T-cell (primary cell): ENCODE measurements at places on chromosomes 2 and 18.

- no peak for DNase-seq
Observed at GRCh38 chr2:176159663-176160250, 2.6 kb downstream of the HOXD3 start.

GRCh38 chr18:79553154-79553553, 126.4 kb upstream of the CTDP1 start:
- no peak for DNase-seq

DNA sequence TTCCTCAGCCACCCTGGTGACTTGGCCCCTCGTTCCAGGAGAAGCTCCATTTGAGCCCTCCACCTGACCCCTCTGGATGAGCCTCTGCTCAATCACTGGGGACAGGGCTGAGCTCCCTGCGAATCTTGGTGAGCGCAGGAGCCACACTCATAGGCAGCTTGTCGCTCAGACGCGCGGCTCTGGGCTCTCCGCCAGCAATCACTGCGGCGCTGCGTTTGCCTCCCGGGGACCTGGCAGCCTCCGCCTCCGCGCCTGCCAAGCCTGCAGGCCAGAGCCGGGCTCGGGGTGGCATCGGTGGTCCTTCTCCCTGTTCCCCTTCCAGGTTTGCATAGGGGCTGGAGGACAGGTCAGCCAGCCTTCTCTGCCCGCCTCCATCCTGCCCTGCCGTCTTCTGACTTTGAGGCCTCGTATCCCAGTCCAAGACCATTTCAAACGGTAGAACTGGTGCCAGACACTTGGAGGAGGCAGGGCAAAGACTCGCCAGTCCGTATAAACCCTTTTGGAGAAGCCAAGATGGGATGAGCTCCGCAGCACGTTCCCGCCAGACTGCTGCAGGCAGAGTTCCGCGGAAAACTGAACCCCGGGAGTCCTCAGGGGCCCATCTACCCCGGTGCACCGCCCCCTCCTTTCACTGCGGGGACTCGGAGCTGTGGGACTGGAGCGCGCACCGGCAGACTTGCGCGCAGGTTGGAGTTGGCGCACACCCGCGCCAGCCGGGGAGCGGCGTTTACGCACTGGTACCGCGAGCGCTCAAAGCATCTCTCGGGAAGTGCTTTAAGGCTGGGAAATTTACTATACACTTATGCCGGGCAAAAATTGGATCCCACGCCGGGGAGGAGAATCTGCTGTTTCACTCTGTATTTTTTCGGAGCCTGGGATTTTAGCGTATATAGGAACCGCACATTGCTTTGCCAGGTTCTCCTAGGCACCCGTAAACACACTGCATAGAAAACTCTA, 1.1 kb upstream of the TACR1 start:
- no peak for DNase-seq

GRCh38 chr2:39706312-39706711, 40.6 kb downstream of the TMEM178A start:
- DNase-seq = no peak

- DNase-seq = peak; percentile 19
Observed at GRCh38 chr2:86221066-86221684, 21.9 kb downstream of the MRPL35 start.

DNA sequence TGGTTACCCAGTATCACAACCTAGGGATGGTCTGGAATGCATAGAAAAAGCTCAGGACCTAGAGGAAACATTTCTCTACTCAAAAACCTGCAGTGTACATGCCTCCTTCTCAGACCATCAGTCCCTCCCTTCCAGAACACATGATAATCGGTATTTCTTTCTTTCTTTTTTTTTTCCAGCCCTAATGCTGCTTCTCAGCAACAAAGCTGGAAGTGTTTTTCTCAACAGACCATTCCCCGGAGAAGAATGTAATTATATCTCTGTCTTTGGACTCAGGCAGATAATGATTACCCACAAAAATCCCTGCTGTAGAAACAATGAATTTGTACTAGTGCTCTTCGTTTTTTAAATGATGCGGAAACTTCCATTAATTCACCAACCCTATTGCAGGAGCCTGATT, 44.1 kb upstream of the NDUFV2 start:
- DNase-seq = no peak

GRCh38 chr2:147374423-147374811, 470.4 kb upstream of the ACVR2A start:
- no peak for DNase-seq

- DNase-seq = no peak
Observed at GRCh38 chr18:57294547-57294946, 57.8 kb upstream of the ST8SIA3 start.

- no peak for DNase-seq
Observed at GRCh38 chr2:60679036-60679780, 76.9 kb upstream of the PAPOLG start.

DNA sequence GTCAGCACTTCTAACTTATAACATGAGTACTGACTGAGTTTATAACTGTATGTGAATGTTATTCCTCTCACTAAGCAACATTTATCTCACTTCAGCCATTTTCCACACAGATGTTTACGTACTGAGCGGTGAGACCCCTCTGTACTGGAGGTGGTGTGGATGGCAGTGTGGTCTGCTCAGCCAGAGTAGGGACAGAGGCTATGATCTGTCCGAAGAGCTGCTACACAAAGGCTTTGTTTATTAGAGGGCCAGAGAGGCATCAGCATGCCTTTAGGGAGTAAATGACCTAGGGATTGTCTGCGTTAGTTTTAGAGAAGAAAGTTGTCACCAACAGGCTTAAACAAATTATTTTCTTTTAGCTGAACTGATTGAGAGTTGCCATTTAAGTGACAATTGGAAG, 23.2 kb upstream of the TACR1 start:
- DNase-seq = no peak

GRCh38 chr2:168825126-168825525, 22.7 kb downstream of the NOSTRIN start:
- no peak for DNase-seq

GRCh38 chr2:178306352-178307073, 112.2 kb downstream of the OSBPL6 start:
- DNase-seq = peak; percentile 1

DNA sequence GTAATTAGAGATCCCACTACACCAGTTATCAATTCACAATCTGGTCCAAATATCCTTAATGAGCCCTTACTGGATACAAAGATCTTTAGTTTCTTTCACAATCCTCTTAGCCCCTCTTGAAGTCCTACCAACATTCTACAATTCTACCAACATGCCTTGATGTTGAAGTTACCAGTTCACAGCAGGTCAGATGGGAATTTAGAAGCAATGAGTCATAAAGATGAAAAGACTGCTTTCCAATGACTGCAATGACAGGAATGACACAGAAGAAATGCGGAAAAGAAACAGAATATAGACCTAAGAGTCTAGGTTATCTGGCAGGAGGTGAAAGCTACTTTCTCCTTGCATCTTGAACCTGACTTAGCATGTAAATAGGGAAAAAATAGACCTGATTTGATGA, 24.5 kb downstream of the RTTN start:
- DNase-seq = no peak

DNA sequence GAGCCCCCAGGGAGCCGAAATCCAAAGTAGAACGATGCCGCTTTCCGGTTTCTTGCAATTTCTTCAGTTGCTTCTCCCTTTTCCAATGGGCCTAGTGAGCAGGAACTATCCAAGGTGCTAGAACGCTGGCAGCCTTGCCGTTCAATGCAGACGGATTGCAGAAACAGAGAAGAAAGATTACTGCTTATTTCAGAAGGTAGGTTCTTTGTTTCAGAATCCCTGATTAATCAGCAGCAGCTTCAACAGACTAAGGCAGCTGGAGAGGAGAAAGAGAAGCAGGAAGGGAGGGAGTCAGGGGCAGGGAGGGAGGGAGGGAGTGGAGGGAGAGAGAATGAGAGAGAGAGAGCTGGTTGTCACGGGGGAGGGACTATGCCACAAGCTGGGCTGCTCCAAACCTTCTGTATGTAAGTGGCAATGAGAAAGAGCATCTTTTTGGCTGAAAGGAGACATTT, 576 bp downstream of the NYAP2 start:
- DNase-seq = no peak

DNA sequence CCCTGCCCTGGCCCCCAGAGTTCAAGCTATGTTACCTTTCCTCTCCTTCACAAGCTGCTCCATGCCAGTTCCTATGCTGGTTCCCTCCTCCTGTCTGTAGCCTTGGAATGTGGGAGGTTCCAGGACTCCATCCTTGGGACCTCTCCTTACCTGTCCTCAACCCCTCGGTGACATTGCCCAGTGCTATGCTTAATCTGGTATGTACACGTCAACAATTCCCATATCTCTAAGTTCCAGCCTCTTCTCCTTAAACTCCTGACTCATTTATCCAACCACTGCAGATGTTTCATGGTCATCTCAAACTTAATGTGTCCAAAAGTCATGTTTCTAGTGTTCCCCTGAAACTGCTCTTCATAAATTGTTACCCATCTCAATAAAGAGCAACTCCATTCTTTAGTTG, 160.8 kb downstream of the TNS1 start:
- no peak for DNase-seq

DNA sequence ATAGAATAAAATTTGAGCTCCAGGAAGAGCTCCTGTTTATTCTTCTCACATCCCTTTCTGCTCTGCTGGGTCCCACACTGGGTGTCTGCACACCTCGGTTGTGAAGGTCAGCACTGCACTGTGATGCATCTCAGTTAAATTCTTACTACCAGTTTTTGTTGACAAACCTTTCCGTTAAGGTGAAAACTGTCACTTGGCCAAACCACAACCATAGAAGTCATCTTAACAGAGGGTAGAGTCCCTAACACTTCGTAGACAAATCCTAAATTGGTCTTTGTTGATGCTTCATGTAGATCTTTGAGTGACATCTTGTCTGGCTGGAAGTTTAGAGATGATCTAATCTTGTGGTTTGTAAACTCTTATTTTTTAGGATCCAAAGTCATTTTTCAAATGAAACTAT, 167.4 kb upstream of the MAP3K20 start:
- DNase-seq = no peak

- DNase-seq = no peak
Observed at GRCh38 chr2:25419678-25420242, 78.0 kb upstream of the DNMT3A start.

GRCh38 chr2:109178968-109179367, 50.0 kb downstream of the SH3RF3 start:
- no peak for DNase-seq

- DNase-seq = no peak
Observed at GRCh38 chr2:70688427-70688826, 79.6 kb downstream of the ADD2 start.

DNA sequence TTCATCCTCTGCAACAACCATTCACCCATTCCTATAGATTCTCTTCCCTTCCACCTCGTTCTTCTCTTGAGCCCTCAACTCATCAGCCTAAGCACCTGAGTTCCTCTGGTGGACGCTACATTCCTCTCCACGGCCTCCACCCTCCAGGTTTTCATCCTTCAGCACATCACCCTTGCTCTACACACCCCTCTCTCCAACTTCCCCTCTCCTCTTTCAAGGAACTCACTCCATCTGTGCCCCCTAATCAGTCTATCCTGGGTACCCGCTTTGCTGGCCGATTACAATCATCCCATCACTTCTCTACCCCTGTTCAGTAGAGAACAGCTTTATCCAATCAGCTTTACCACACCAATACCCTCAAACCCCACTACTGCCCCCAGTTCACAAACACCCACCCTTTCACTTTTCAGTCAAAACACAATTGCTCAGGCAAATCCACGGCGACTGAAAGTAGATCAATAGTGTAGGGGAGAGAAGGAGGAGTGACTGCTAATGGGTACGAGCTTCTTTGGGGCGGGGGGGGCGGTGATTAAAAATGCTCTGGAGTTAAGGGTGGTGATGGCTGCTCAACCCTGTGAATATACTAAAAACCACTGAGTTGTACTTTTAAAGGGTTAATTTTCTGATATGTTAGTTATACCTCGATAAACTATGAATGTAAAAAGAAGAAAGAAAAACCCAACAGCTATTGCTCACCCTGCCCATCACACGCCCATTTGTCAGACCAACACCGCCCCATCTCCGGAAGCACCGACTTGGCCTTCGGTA, 857 bp downstream of the DYM start:
- DNase-seq = no peak

GRCh38 chr2:100071335-100072043, 70.9 kb downstream of the AFF3 start:
- no peak for DNase-seq

GRCh38 chr18:28469946-28470345, 293.0 kb upstream of the CDH2 start:
- no peak for DNase-seq
